ENCODE measurements at places on chromosomes 11 and 22.

GRCh38 chr22:44739024-44739423 lies 13.4 kb upstream of the ARHGAP8 start:
- H3K4me1 ChIP-seq: no peaks in the 10 kb centered on the region
- no peaks in the 10 kb centered on the region for H3K27me3 ChIP-seq
- no peak overlapping the region for H3K4me3 ChIP-seq
- no peak for DNase-seq

- H3K4me3 ChIP-seq: no peak overlapping the region
- no peaks in the 10 kb centered on the region for H3K36me3 ChIP-seq
- DNase-seq: no peak
Observed at GRCh38 chr11:132792341-132793140, 739.8 kb downstream of the OPCML start.

DNA sequence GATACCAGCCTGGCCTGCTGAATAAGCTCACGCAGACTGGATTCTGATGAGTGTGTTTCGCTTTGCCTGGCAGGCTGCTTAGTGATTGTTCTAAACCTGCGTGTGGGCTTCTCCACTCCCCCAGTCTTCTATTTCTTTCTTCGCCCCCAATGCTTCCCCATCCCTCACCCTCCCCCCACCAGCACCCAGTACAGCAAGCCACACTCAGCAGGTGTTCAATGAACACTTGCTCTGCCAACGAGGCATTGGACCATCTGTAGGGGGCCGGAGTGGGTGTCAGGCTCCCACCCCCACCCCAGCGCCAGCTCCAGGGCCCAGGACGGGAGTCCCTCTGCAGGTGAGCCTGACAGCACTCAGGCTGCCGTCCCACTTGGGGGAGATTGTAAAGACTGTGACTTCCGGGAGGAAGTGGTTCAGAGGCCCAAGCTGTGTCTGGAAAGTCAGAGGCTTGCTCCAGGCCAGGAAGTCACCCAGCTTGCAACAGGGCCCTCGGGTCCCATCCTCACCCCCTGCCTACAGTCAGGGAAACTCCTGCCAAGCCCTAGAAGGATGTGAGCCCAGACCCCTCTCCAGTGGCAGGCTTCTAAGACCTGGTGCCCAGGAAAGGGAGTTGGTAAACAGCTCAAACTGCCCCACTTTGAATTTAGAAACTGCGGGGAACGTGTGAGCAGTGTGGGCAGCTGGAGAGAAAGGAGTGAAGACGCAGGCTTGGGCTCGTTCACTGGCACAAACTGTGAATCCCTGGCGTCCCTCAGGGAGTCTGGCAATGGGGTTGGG lies 66.3 kb upstream of the PRDM11 start:
- H3K27ac ChIP-seq: peak overlapping the region; percentile 59
- no peaks in the 10 kb centered on the region for H3K27me3 ChIP-seq
- H3K4me1 ChIP-seq: peaks cover 26% of the 10 kb centered on the region
- H3K36me3 ChIP-seq: no peaks in the 10 kb centered on the region
- peak; percentile 50 for DNase-seq

DNA sequence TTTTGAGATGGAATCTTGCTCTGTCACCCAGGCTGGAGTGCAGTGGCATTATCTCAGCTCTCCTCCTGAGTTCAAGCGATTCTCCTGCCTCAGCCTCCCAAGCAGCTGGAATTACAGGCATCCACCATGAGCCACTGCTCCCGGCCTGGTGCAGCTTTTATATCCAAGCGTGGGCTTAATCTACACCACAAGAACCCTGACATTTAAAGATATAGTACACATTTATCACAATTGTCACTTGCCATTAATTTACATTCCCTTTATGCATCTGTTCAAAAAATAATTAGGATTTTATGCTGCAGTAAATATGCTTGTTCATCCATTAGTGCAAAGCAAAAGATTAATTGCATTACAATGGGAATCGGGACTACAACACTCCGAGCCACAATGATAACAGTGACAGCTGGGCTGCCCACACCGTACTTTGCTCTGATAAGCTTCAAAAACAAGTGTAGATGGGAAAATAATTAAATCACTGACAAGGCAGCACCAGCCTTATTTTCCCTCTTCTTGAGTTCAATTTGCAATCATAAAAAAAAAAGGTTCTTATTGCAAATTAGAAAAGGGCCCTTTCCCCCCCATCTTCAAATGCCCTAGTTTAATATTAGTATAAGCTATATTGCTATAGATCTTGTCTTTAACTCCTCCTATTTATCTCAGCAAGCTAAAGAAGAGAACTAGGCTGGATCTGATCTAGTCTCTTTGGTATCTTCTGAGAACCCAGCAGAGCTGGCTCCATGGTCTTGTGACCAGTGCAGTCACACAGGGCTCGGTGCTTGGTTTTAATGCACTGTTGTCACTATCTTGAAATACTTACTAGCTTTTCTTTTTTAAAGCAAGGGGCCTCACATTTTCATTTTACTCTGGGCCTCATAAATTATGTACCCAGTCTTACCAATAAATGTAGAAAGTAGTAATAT lies 206.2 kb upstream of the LRRC4C start:
- no peaks in the 10 kb centered on the region for H3K27me3 ChIP-seq
- no peaks in the 10 kb centered on the region for H3K36me3 ChIP-seq
- no peak overlapping the region for H3K4me3 ChIP-seq

DNA sequence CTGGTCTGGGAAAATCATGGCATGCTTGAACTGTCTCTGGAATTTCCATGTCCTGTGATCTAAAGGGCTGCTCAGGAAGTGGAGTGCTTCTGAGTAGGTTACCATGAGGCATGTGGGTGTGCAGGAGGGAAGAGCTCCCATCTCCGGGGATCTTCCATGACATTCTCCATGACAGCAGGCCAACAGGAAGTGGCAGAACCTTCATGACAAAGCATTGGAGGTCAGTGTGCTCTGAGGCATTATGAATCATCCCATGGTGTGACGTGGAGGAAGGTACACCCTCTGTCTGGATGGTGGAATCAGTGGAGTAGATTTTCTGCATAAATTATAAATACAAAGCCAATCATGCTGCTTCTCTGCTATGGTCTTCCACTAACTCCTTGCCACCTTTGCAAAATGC lies 139.6 kb upstream of the E2F8 start:
- no peak overlapping the region for H3K4me3 ChIP-seq
- no peaks in the 10 kb centered on the region for H3K36me3 ChIP-seq
- no peak for DNase-seq
- H3K27ac ChIP-seq: no peak overlapping the region

- no peak overlapping the region for H3K27ac ChIP-seq
Observed at GRCh38 chr11:19366992-19367709, 126.4 kb upstream of the E2F8 start.

DNA sequence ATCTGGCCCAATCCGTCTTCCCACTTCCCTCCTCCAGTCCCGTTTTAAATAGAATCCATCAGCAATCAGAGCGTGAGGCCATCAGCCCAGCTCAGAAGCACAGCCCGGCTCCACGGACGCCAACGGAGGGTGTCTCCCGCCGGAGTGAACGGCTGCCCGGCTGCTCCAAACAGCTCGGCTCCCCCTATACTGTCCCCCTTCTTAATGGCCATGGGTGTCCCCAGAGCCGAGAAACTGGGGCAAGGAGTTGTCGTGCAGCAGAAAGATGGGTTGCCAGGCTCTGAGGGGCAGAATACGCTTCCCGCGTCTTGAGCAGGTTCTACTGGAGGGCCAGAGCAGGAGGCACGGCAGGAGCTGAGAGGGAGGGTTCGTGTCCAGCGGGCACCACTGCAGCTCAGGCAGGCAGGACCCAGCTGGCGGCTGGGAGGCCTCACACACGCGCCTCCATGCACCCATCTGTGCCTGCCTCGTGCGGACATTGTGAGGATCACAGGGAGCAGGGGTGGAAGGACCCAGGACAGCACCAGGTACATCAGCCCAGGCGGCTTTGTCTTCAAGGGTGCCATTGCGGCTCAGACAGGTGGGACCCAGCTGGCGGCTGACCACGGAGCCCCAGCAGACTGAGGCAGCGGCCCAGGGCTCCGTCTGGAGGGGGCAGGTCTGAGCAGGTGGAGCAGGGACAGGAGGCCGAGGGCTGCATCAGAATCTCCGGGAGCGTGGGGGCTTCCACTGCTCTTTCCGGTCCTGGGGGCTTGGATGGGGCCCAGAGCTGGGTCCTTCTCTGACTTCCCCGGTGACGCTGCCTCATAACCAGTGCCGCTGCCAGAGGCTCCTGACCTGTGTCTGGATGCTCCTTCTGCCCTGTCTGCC lies 882.7 kb downstream of the BRD1 start:
- no peak for DNase-seq
- no peaks in the 10 kb centered on the region for H3K4me1 ChIP-seq
- no peaks in the 10 kb centered on the region for H3K27me3 ChIP-seq
- no peak overlapping the region for H3K27ac ChIP-seq
- H3K36me3 ChIP-seq: no peaks in the 10 kb centered on the region

DNA sequence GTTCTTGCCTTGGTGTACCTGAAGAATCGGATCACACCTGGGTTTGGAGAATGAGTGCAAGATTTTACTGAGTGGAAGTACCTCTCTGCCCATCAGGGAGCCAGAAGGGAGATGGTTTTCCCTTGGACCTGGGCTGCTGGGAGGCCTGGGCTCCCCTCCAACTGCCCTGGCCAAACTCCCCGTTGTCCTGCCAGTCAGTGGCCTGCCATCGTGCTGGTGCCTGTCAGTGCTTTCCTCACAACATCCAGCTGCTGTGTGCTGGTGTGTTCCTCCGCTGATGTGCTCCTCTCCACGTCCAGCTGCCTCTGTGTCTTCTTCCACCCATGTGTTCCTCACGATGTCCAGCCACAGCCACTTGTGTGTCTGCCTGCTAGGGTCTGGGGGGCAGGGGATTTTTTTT lies 87.9 kb upstream of the CLPB start:
- H3K36me3 ChIP-seq: no peaks in the 10 kb centered on the region
- H3K4me3 ChIP-seq: no peak overlapping the region
- no peak overlapping the region for H3K27ac ChIP-seq
- H3K27me3 ChIP-seq: no peaks in the 10 kb centered on the region
- no peak for DNase-seq

GRCh38 chr11:10747733-10748132 lies 3.3 kb upstream of the CTR9 start:
- no peaks in the 10 kb centered on the region for H3K36me3 ChIP-seq
- H3K4me3 ChIP-seq: no peak overlapping the region
- H3K27me3 ChIP-seq: no peaks in the 10 kb centered on the region
- no peak overlapping the region for H3K27ac ChIP-seq

DNA sequence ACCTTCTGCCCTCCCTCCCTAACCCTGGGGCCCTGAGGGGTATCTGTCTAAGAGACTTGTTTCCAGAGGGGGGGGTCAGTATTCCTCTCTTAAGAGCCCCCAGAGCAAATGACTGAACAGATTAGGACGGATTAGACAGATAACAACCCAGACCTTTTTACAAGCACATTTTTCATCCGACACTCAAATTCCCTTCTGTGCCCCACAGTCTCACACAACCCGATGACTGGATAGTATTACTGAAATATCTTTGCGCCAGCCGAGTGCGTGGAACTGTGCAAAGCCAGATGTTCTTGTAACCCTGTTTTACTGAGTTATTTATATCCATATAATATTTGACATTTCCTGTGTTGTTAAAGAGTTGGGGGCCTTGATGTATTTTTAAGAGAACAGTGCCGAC lies 30.9 kb upstream of the FLI1 start:
- no peak overlapping the region for H3K4me3 ChIP-seq
- no peaks in the 10 kb centered on the region for H3K36me3 ChIP-seq
- H3K27ac ChIP-seq: no peak overlapping the region
- H3K27me3 ChIP-seq: no peaks in the 10 kb centered on the region
- H3K4me1 ChIP-seq: no peaks in the 10 kb centered on the region

GRCh38 chr11:126834149-126834548 lies 166.4 kb downstream of the KIRREL3 start:
- no peaks in the 10 kb centered on the region for H3K27me3 ChIP-seq
- no peak overlapping the region for H3K4me3 ChIP-seq
- no peak overlapping the region for H3K27ac ChIP-seq
- no peaks in the 10 kb centered on the region for H3K36me3 ChIP-seq
- H3K4me1 ChIP-seq: no peaks in the 10 kb centered on the region

DNA sequence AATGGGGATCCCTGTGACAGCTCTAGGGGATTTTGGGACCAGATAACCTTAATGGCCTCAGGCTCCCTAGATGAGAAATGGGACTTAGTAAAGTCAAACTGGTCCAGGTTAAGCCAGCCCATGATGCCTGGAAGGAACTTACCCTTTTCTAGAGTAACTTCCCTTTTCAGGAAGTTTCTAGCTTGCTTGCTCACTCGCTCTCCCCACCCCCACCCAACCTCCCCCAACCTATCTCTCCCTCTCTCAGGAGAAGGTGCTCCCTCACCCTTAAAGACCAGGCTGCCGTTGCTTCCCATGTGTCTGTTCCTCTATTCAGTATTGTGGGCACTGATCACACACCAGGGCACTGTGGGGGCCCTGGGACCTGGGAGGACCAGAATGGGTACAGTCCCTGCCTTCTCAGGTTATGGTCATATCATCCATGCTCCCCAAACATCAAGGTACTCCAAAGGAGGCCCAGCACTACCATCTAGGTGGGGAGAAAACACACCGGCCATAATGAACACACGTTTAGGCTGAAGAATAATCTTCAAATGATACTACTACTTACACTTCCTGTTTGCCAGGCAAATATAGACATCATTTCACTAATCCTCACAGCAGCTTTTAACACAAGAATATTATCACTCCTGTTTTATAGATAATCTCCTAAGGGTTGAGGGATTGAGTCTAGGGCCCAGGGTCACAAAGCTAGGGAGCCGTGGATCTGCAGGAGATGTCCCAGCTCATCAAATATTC lies 18.2 kb downstream of the KCNQ1OT1 start:
- H3K27me3 ChIP-seq: no peaks in the 10 kb centered on the region
- H3K27ac ChIP-seq: no peak overlapping the region
- no peaks in the 10 kb centered on the region for H3K36me3 ChIP-seq
- no peaks in the 10 kb centered on the region for H3K4me1 ChIP-seq
- DNase-seq: no peak
- no peak overlapping the region for H3K4me3 ChIP-seq

All from effector memory CD4-positive, alpha-beta T cell (primary cell).